Activated CD4-positive, alpha-beta T cell treated with anti-CD3 and anti-CD28 coated beads, Interleukin-2, amount 10 ng/mL, durations not matched to agents 24 days and 14 days (primary cell): ENCODE measurements at places on chromosomes 11 and 22.

DNA sequence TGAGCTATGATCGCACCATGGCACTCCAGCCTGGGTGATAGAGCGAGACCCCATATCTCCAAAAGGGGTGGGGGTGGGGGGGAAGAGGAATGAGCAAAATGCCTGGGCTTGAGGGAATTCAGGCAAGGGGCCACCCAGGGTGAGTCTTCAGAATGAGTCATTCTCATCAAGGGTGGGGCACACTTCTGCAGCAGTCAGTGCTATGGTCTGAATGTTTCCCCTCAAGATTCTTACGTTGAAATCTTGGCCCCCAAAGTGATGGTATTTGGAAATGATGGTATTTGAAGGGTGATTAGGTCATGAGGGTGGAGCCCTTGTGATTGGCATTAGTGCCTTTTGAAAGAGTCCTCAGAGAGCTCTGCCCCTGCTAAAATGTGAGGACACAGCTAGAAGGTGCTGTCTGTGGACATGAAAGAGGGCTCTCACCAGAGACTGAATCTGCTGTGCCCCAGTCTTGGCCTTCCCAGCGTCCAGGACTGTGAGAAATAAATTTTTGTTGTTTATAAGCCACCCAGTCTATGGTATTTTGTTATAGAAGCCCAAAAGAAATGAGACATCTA is 86.4 kb upstream of the THY1 start:
- no peak for DNase-seq

GRCh38 chr22:47125603-47126002 is 363.2 kb downstream of the TBC1D22A start:
- no peak for DNase-seq

GRCh38 chr22:44450503-44450902 is 47.5 kb downstream of the RTL6 start:
- no peak for DNase-seq

GRCh38 chr22:37282385-37282677 is at the start of gene CYTH4:
CYTH4 (plus strand) TSS chr22:37282508; CDS start chr22:37282570, 62 bp downstream.
- DNase-seq: peak; percentile 94

GRCh38 chr11:101862391-101863233 is 52.2 kb upstream of the CEP126 start:
- DNase-seq: no peak

- no peak for DNase-seq
Observed at GRCh38 chr11:46200537-46201281, 76.8 kb upstream of the CREB3L1 start.

DNA sequence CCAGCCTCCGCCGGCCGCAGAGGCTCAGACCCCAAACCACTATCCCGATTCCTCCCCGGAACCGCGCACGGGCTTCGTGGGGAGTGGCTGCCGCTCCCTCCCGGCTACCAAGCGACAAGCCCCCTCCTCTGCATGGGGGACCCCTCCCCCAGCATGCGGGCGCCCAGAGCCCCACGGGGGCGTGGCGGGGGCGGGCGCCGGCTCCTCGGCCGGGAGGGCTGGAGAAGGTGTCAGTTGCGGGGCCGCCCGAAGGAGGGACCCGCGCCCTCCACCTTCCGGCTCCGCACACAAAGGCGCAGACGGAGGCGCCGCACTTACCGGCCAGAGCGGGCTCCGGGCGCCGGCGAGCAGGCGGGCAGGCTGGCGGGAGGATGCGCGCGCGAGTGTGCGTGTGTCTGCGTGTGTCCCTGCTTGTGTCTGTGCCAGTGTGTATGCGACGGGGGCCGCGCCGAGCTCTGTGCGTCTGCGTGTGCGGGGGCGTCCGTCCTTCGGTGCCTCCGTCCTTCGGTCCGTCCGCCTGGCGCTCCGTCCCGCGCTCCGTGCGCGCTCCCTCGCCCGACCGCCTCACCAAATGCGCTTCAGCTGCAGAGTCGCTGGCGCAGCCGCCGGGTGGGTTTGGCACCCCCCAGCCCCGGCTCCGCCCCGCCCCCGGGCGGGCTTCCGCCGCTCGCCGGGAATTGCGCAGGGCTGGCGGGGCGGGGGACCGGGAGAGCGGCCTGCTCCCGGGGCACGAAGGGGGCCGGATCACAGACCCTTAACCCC is at the start of gene PTPN5:
PTPN5 (minus strand) TSS at position 592 of the 762 bp plus-strand sequence. CDS start 19,840 bp downstream, outside the sequence.
- no peak for DNase-seq

DNA sequence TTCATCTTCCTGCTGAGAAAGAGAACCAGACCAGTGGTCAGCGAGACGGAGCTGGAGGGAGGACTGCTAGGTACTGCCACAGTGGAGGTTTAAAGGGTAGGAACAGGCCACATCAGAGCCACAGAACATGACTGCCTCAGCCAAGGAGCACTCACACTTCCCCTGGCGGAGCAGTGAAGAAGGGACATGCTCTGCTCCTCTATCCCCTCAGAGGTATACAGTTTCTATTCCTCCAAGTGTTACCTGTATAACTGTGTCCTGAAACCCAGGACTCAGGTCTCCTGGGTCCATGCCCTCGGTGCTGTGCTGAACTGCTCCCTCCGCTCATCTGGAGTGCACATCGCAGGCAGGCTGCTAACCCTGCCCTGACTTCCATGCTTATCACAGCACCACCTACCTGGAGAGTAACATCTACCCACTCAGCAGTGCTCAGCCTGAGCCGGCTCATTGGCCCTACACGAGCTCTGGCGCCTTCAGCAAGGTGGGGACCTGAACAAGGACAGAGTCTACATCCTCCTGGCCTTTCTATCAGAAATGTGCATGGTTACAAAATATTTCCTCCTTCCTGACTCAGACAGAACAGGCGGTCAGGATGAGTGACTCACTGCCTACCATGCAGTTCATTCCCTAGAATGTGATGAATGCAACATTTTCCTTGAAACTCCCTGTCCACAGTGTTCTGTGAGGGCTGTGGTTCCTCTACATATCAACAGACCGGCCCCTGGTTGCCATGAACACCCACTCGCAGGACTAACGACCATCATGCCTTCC is 52.9 kb downstream of the C11orf58 start:
- DNase-seq: no peak

GRCh38 chr11:68650801-68651200 is 33.5 kb upstream of the GAL start:
- no peak for DNase-seq

GRCh38 chr11:61781585-61781984 is 10.8 kb downstream of the TMEM258 start:
- no peak for DNase-seq

- DNase-seq: no peak
Observed at GRCh38 chr11:76186776-76187279, 19.5 kb downstream of the WNT11 start.

- DNase-seq: no peak
Observed at GRCh38 chr11:123800036-123800435, 6.1 kb downstream of the OR6M1 start.

DNA sequence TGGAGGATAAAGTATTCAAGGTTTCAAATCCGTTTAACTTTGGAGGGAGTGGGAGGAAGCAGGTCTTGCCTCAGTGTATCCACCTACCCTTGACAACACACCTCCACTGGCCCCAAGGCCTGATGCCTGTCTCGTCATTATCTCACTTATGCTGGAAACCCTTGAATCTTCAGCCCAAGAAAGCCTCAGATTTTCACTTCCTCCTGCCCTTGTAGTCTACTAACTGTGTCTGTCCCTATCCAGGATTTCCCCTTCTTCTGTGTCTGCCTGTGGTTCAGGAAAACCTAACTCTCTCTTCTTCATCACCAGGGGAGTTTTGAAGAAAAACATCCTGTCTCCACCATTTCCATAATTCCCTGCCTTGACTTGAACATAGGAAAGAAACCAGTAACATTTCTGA is 56.1 kb downstream of the SYT9 start:
- DNase-seq: no peak

- no peak for DNase-seq
Observed at GRCh38 chr11:79174045-79175008, 266.5 kb downstream of the TENM4 start.

- DNase-seq: no peak
Observed at GRCh38 chr22:44383652-44384562, 71.2 kb upstream of the SHISAL1 start.

GRCh38 chr11:119937412-119937811 is 200.5 kb downstream of the TRIM29 start:
- no peak for DNase-seq

- DNase-seq: no peak
Observed at GRCh38 chr11:85705800-85706199, 19.8 kb upstream of the CCDC89 start.

GRCh38 chr11:38345286-38345685 is 1747.2 kb upstream of the RAG2 start:
- DNase-seq: no peak

DNA sequence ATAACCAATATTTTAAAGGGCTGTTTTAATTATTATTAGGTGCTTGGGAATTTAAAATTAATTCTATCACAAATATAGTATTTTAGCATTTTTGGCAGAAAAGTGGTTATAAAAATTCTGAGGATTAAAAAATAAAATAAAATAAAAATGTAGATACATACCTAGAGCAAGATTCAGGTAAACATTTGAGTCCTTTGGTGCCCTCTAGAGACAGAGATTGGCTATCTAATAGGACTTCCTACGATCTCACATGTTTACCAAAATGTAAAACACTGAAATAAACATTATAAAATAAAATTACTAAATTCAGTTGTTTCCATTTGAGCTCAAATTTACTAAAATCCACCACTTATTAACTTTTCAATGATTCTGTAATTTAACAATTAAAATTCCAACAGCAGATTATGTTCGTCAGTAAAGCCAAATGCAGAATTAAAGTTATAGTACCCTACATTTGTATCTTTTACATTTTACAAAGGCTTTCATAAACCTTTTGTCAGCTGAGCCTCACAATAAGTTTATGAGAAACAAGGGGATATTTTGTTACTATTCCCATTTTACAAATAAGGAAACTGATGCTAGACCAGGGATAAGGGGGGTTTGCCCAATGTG is 27.7 kb downstream of the SLC36A4 start:
- no peak for DNase-seq

DNA sequence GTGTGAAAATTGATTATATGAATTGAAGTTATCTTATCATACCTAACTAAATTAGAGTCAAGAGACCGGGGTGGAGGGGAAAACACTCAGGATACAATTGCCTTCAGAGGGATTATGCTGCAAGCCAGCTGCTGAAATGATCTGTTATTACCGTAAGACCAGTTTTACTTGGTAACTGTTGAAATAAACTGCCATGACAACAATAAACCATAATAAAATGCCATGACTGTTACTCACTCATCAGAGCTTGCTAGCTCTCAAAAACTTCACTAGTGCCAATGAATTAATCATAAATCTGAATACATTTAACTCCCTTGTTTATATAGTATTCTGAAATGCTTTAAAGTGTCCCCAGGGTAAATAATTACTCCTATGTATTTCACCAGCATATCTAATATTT is 68.2 kb downstream of the CASP12 start:
- no peak for DNase-seq

- DNase-seq: no peak
Observed at GRCh38 chr11:73330569-73331093, 22.6 kb downstream of the ARHGEF17 start.

- DNase-seq: no peak
Observed at GRCh38 chr11:21148376-21148775, 479.0 kb downstream of the NELL1 start.

GRCh38 chr11:45724153-45724552 is 58.7 kb upstream of the CHST1 start:
- DNase-seq: no peak

GRCh38 chr11:79226126-79226525 is 214.7 kb downstream of the TENM4 start:
- no peak for DNase-seq

- DNase-seq: peak; percentile 94
Observed at GRCh38 chr11:75140269-75141138, 10.4 kb upstream of the SLCO2B1 start.

- peak; percentile 98 for DNase-seq
Observed at GRCh38 chr11:46346886-46347636, at the start of gene DGKZ. DGKZ (plus strand) TSS chr11:46347463; CDS start chr11:46347660, 197 bp downstream.

- DNase-seq: peak; percentile 46
Observed at GRCh38 chr11:82004537-82005213, 729.0 kb downstream of the FAM181B start.

- no peak for DNase-seq
Observed at GRCh38 chr22:27206374-27207133, 549.2 kb downstream of the MIAT start.

DNA sequence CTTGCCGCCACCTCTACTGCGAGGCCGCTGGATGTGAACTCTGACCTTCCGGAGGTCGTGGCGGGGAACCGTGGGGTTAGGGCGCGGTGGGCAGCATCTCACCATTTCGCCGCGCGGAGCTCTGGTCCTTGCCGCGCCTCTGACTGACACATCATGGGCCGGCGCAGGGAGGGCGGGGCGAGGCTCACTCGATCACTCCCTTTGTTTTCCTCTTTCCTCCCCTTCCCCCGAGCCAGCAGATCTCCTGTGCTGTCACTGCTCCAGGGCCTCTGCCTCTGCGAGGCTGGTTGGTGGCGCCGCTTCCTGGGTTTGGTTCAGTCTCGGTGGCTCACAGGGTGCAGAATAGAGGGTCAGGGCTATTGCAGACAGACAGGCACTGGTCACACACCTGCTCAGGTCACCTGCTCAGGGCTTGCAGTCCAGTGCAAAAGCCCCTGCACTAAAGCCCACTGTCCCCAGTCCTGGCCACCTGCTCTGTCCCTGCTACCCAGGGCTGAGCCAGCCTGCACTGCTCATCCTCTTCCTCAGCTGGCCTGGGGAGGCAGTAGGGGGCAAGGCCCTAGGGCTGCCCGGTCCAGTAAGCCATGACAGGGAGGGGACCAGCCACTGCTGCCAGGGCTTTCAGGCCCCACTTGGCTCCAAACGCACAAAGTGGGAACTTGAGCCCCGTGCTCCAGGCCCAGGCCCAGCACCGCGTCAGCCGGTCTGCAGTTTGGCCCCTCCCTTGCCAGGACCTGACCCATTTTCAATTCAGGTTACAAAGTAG is 36.2 kb downstream of the PISD start:
- no peak for DNase-seq

DNA sequence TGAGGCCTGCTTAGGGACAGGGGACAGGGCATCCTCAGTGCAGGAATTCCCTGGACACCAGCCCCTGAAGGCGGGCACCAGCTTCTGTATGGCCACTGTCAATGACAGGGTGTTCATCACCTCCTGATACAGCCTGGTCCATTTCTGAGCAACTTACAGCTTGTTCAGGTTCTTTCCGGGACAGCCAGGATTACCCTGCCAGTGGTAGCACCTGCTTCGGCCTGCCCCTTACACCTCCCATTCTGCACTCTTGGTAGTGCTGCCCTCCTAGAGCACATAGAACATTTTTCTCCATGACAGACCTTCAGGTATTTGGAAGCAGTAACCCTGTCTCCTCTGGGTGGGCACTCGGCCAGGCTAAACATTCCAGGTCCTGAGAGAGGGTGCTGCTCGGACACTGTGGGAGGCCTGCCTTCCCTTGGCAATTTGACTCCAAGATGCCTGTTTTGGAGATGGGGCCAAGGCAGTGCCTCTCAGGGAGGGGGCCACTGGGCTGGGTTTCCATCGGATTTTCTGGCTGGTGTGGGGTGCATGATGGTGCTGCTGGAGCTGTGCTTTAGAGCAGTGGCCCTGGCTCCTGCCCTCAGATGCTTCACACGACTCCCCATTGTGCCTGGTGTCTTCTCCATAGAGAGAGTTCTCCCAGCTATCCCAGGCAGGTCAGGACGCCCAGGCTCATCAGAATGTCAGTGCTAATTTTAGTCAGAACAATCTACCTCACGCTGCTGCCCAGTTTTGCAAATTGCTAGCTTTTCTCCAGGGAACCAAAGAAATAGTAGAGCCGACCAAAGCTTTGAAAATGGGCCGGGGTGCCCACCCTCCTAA is 1.2 kb downstream of the GAL3ST3 start:
- no peak for DNase-seq

- DNase-seq: peak; percentile 98
Observed at GRCh38 chr11:119018074-119018938, at the start of the genes RPS25 and TRAPPC4. RPS25 (minus strand) TSS chr11:119018343; CDS start chr11:119018284, 59 bp downstream. TRAPPC4 (plus strand) TSS chr11:119018766; CDS start chr11:119018796, 30 bp downstream.

GRCh38 chr11:18393581-18394274 is 635 bp upstream of the LDHA start:
- no peak for DNase-seq
